Lung microvascular endothelial cell (primary cell): ENCODE measurements at places on chromosomes 6 and 20.

- no peak for DNase-seq
These were observed 72.0 kb downstream of the TTLL2 start for GRCh38 chr6:167396659-167397490.

- no peak for DNase-seq
These were observed 956.5 kb downstream of the TFAP2A start for GRCh38 chr6:9458424-9458823.

- DNase-seq: no peak
These were observed 278.0 kb downstream of the ESR1 start for GRCh38 chr6:152085451-152085921.

DNA sequence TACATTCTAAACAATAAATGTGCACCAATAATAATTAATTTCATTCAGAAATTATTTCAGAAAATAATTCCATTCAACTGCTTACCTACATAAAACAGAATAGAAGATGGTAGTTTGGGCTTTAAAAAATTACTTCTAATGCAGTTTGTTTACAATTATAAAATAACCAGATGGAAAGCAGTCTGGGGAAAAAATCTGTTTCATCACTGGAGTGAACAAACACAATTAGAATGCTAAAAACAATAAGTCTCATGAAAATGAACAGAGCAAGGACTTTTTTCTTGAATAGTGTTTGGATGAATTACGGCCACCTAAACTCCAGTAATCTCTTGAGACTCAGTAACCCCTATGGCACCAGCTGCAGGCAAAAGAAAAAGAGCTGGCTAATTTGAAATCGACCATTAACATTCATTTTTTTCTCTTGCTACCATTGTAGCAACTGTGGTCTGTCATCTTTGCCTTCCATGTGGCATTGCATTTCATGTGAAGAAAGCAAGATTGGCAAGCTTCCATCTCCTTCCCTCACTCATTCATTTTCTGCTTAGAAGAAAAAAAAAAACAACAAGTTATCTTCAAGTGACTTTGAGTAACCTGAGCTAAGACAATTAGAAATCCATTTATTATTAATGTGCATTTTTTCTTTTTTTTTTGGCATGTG is 88.4 kb upstream of the CEP85L start:
- DNase-seq: no peak

DNA sequence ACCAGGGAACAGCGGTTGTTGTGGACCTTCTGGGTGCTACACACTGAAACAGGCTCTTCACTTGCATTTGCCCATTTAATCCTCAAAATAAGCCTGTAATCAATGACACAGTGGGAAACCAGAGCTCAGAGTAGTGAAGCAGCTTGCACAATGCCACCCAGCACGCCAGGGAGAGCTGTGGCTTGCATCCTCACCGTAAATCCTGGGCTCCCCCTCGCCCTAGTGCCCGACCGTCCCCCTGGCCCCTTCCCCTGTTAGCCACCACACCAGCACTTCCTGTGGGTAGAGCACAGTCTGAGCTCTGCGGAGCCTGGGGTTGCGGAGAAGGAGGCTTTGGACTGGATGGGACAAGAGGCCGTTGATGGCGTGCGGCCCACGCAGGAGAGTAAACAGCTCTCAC is 14.5 kb downstream of the VSTM2L start:
- no peak for DNase-seq

DNA sequence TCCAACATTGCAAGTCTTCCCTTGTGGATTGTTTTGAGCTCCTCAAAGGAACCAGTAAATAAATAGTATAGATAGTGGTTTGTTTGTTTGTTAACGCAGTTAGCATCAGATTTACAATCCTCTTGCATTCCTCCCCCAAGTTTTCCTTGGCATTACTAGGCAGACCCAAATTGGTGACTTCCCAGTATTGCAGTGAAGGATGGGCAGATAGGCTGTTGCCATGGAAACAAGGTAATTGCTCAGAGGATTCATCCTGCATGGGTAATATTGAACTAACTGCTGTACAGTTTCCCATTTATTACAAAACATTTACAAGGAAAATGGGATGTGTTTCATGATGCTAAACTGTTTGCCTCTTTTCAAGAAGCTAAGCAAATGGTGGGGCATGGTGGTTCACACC is 477.2 kb downstream of the EPM2A start:
- DNase-seq: no peak

GRCh38 chr6:128422871-128423270 is 97.5 kb downstream of the PTPRK start:
- no peak for DNase-seq

DNA sequence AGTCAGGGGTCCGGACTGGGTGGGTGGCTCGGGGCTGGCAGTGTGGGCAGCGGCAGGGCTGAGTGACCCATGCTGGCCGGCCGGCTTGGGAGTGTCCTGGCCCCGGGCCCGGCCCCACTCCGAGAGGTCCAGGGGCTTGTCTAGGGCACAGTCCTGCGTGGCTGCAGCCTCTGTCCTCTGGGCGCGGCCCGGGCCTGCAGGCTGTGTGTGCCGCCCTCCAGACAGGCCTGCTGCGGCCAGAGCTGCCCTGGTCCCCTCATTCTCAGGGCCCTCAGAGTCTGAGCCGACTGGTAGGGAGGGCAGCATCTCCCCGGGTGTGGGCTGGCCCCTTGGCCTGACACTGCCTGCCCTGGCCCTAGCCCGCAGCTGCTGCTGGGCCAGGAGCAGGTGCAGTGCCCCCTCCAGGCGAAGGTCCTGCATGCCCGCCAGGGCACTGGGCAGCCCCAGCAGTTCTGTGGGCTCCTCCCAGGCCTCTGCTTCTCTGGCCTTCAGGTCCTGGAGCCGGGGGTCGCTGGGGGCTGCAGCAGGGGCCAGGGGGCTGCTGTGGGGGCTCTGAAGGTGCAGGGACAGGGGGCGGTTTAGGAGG is 6.9 kb upstream of the CABLES2 start:
- no peak for DNase-seq

GRCh38 chr6:107628878-107629277 is 139.0 kb downstream of the SOBP start:
- DNase-seq: no peak

DNA sequence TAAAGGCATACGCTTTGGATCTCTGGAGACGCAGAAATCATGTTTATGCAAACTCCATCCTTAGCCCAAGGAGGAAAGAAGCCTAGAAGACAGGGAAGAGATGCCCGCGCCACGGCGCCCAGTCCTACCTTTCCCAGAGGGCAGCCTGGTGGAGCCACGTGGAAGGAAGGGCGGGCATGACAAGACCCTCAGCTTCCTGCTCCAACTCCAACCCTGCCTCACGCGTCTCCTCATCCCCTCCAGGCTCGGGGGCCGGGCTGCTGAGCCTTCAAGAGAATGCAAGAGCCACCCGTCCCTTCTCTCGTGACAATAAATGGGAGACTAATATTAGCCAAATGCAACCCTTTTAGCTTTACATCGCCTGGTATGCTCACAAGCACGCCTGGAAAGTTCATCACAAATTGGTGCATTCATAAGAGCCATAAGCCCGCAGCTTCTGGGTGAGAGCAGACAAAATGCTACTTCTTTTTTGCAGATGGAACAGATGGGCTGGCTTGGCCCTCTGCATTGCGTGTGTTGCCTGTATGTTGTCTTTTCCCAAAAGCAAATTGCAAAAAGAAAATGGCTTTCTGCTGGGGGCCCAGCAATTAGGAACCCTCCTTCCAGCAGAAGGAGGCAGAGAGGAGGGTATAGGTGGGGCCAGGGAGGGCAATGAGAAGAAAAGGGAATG is 8.2 kb upstream of the NTSR1 start:
- no peak for DNase-seq

GRCh38 chr6:148984531-148985056 is 237.8 kb downstream of the UST start:
- DNase-seq: no peak

GRCh38 chr6:56023829-56024228 is 148.4 kb upstream of the BMP5 start:
- no peak for DNase-seq

GRCh38 chr6:107732461-107732860 is 91.7 kb downstream of the SCML4 start:
- DNase-seq: no peak

DNA sequence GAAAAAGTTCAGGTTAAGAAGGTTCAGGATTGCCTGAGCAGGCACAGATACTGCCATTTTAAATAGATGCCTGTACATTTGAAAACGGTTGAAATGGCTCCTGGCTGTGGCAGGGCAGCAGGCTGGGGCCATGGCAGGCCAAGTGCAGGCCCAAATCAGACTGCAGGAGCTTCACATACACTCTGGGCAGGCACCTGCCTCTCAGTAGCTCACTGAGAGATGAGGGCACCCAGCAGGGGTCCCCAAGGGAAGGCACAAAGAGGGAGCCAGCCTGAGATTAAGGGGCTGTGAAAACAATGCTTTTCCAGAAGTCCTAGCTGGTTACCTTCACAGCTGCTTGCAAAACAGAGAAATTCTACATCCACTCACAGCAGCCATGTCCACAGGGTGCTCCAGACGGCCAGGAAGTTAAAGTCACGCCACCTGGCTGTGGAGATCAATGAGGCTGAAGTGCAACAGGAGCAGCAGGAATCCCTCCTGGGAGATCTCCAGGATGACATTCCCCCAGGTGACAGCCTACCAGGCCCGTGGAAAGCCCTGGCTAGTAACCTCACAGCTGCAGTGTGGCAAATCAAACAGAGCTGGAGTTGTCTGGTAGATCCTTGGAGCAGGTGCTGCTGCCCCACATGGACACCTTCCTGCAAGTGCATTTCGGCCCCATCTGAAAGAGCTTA is 6.2 kb upstream of the RAET1E start:
- DNase-seq: no peak

DNA sequence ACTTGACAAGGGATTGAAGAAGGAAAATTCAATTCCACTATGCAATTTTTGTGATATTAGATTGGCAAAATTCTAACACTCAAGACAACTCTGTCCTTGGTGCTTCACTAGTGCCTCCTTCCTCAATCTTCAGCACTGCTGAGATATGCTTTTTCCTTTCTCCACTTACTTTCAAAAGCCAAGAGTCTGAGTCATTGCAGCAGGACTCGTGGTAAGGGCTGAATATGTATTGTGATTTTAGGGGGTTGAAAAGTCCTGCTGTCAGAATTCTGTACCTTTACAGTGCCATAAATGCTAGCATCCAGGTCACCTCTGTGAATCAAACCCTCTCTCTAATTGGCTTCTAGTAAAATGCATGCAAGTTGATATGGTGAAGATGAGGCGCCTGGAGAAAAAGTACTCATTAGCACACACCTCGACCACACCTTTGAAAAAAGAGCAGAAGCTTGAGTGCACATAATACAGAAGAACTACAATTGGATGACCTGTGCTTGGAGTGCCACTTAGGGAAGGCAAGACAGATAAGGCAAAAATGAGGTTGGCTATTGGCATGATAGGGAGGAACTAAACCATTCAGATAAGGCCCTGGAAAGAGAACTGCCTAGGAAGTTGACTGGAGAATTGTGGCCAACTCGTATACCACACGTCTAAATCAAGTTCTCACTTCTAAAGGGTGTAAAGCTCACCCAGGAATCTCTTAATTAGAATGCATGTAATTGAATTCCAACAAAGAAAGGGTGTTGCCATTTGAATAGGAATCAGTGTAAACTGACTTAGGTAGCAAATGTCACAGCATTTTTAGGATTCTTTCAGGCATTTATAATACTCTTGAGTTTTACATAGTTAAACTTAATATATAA is 43.6 kb upstream of the FAM83B start:
- DNase-seq: no peak

GRCh38 chr6:109372130-109372529 is 10.1 kb downstream of the CD164 start:
- DNase-seq: peak; percentile 4

DNA sequence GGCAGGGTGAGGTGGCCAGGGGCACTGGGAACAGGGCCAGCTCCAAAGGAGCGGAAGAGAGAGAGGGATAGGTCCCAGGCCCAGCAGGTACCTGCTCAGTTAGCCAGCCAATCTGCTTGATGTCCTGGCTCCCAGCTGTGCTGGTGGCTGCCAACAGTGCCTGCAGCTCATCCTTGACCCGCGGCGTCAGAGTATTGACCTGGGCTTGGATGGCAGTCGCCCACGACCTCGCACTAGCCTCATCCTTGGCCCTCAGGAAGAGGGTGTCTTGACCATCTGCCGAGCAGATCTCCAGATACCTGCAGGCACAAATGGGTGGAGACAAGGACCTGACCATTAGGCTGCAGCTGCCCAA is 11.1 kb upstream of the CDK5RAP1 start:
- DNase-seq: no peak

- DNase-seq: no peak
These were observed 20.2 kb downstream of the HLA-DPA1 start for GRCh38 chr6:33053230-33053629.

GRCh38 chr6:107894809-107895396 is 63.1 kb downstream of the SEC63 start:
- no peak for DNase-seq

GRCh38 chr20:37384683-37385174 is 38.8 kb downstream of the SRC start:
- DNase-seq: peak; percentile 59

- DNase-seq: no peak
These were observed 203.6 kb downstream of the GJA1 start for GRCh38 chr6:121639021-121639420.

GRCh38 chr20:5977223-5977622 is 26.8 kb downstream of the MCM8 start:
- no peak for DNase-seq

- no peak for DNase-seq
These were observed 1296.6 kb downstream of the EPHA7 start for GRCh38 chr6:92122746-92123145.

DNA sequence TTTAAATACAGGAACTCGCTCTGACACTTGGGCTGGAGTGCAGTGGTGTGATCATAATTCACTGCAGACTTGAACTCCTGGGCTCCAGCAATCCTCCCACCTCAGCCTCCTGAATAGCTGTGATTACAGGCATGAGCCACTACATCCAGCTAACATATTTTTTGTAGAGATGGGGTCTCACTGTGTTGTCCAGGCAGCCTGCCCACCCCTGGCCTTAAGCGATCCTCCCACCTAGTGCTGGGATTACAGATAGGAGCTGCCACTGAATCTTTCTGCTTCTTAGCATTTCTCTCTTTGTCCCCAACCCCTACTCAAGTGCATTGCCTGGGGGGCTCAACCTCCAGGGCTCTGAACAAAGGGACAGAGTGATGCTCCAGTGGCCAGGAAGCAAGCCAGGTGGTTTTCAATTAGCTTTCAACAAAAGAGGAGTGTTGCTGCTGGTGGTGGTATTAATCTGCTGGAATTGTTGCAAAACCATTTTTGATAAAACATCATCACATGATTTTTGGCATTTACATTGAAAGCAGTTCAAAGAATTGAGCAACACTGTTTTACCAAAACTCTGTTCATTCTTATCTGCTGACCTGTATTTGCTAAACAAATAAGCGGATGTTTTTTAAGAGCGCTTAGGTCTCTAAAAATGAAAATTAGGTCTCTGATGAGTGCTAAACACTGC is 40.4 kb upstream of the BPIFA2 start:
- no peak for DNase-seq
